Keratinocyte (primary cell): ENCODE measurements at places on chromosomes 2 and 18. TPM values are rescaled to one million over a fixed set of nuclear protein-coding genes. Genes with fewer than 3 reads are reported as not detected.

Gene ASPRV1
- 0.44 to 3.4 TPM (median 1.5 TPM) in 3 replicates for polyA plus RNA-seq

- DNase-seq, result no peak
Observed at GRCh38 chr2:233429175-233429897, 75.0 kb downstream of the DGKD start.

DNA sequence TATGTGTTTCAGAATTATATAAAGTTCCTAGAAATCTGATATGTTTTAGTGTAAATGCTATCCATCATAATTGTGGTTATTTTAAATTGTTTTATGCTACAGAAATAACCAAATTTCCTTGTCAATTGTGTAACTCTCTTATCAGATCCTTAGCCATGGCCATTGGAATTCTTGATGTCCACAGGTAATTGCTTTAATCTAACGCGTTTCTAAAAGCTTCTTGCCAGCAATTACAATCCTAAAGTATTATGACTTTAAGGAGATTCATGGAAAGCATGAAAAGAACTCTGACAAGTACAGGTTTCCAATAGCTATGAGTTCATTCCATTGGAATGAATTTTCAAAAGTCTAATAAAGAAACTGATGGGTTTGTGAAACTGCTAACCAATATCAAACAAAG, 472.1 kb downstream of the ERBB4 start:
- DNase-seq, result no peak

- no peak for DNase-seq
Observed at GRCh38 chr2:74556159-74556558, 1.6 kb downstream of the DOK1 start.

Gene GPR35
- 0.04 to 0.17 TPM (median 0.09 TPM) in 3 replicates for polyA plus RNA-seq

- DNase-seq, result no peak
Observed at GRCh38 chr18:42274488-42275137, 319.6 kb downstream of the PIK3C3 start.

DNA sequence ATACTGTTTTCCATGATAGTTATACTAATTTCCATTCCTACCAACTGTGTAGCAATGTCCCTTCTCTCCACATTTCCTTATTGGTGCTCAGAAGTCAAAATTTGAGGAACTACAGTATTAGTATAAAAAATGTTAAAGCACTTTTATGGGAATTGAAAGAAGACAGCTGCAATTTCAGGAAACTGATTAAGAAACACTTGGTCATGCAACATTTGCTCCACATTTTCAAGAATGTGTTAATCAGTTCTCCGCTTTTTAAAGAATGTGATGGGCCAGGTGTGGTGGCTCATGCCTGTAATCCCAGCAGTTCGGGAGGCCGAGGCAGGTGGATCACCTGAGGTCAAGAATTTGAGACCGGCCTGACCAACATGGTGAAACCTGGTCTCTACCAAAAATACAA, 33.6 kb upstream of the MGAT4A start:
- no peak for DNase-seq

DNA sequence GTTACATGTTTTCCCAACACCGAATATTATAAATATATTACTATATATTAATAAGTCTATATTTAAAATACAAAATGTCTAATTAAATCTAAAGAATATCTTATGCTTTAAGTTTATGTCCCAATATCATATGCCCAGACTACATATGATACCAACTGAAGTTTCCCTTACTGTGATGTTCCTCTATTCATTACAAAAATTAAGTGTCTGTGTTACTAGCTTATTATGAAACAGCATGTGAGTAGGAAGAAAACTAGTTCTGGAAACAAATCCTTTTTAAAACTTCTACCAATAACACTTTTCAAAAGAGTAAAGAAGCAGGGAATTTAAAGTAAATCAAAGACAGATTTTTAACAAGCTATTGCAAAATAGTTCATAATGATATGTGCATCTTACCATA, 17.8 kb downstream of the HNRNPLL start:
- DNase-seq, result no peak

DNA sequence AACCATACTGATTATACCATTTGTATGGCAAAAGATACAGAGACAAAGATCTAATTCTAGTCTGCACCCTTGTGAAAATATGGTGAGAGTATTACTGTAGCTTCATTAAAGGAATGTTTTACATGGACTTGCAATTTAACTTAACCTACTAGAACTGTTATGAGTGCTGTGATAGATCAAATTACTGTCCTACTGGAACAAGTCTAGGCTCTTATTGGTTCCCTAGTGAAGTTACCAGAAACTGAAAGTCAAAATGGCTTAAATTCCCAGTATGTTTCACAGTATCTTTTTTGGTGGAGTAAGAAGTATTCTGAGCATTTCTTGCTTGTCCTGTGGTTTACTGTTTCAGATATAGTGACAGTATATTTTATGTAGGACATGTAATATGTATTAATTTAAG, 3.8 kb upstream of the TBR1 start:
- no peak for DNase-seq

- no peak for DNase-seq
Observed at GRCh38 chr2:158131483-158131912, 29.8 kb downstream of the UPP2 start.

Gene NETO1
- 16.3 to 23.4 TPM (median 19.2 TPM) in 3 replicates for polyA plus RNA-seq

Gene FOXD4L1
- polyA plus RNA-seq, result 0.05 to 0.09 TPM (median 0.08 TPM) in 3 replicates

- DNase-seq, result no peak
Observed at GRCh38 chr2:3302751-3303582, 74.7 kb downstream of the EIPR1 start.

- no peak for DNase-seq
Observed at GRCh38 chr2:30287190-30287840, 56.0 kb downstream of the LBH start.

GRCh38 chr18:77059294-77059916, 73.2 kb downstream of the MBP start:
- no peak for DNase-seq

- DNase-seq, result no peak
Observed at GRCh38 chr2:186751790-186752189, 57.9 kb downstream of the FAM171B start.

Gene ARL6IP6
- 21.9 to 52.5 TPM (median 41.4 TPM) in 3 replicates for polyA plus RNA-seq
